CD8-positive, alpha-beta T cell (primary cell): ENCODE measurements at places on chromosomes 12 and 14.
A peak's percentile ranks its signal among the peaks of the same experiment; 100 is the strongest.

GRCh38 chr12:50188241-50188781 lies 21.1 kb upstream of the CERS5 start:
- no peak for DNase-seq

- no peak for DNase-seq
Observed at GRCh38 chr14:61749264-61749663, 13.0 kb upstream of the SNAPC1 start.

GRCh38 chr14:102726191-102726949 lies 50.9 kb upstream of the TRAF3 start:
- no peak for DNase-seq

- DNase-seq, result no peak
Observed at GRCh38 chr14:63562405-63562804, 19.2 kb upstream of the PPP2R5E start.

DNA sequence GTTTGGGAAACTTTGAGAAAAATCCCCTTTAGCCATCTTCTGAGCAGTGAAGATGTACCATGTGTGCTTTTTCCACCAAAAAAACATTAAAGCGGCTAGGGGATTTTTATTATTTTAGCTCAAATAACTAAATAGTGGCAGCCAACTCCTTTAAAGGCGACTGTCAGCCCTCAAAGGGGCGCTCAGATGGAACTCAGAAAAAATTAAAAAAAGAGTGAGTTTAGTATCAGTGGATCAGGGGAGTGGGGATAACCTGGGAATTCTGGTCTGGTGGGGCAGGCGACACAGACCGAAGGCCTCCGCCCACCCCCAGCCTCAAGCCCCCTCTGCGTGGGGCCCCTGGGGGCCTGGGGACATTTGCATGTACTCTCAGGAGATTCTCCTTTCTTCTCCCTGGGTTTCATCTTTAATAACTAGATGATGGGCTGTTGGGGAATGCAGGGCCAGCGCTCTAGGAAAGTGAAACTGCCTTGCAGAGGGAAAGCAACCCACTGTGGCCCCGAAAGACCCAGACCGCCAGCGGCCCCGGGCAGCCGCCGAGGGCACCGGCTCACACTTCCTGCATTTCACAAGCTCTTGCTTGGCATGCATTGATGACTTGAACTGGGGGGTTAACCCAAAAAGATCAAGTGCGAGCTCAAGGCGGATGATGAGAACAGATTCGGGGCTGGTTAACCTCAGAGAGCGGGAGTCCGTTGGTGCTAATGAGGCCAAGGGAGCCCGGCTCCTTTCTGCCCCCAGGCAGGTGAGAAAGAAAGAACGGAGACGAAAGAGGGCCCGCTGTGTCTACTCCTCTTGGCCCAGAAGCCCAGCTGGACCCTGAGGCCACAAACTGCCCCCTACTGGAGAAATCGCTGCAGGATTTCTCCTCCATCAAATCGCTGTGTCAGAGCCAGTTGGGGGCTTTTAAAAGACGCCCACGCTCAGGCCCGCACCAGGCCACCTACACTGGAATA lies 7.3 kb upstream of the BATF start:
- peak; percentile 49 for DNase-seq

- DNase-seq, result peak; percentile 53
Observed at GRCh38 chr14:68771631-68772030, 21.2 kb downstream of the ZFP36L1 start.

DNA sequence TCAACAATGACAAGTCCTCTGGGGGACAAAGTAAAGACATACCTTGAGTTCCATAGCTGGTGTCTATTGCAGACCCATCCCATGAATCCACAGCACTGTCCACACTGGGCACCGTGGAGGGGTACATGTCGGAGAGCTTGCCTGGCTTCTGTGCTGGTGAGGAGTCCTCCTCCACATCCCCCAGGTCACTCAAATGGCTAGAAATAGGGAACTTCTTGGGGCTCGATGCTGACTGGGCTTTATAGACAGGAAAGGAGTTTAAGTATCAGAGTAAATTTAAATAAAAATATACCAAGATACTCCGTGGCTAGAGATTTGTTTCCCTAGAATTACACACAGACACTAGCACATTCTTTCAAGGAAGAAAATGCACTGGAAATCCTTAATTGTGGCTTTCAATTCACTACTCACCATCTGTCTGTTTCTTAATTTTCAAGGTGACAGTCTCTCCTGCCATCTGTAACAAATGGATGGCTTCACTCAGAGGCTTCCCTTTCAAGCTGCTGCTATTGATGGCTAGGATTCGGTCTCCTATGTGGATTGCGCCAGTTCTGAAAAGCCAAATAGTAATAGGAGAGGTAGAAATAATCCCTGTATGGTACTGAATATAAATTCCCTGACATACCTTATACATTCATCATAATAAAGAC lies 90.1 kb downstream of the HELB start:
- no peak for DNase-seq

DNA sequence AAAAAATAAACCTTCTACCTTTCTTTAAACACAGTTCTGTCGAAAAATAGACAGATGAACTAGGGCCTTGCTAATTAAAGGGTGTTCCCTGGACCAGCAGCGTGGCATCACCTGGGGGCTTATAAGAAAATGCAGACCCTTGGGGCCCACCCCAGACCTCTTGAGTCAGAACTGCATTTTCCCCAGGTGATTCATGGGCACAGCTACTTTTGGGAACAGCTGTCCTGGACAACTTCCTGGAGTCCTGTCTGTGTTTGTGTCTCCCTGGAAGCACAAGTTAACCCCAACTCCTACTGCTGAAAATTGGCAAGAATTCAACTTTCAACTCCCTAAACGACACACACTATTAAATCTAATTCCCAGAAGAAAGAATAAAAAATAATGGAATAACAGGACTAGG lies 17.8 kb downstream of the FBLN5 start:
- no peak for DNase-seq

DNA sequence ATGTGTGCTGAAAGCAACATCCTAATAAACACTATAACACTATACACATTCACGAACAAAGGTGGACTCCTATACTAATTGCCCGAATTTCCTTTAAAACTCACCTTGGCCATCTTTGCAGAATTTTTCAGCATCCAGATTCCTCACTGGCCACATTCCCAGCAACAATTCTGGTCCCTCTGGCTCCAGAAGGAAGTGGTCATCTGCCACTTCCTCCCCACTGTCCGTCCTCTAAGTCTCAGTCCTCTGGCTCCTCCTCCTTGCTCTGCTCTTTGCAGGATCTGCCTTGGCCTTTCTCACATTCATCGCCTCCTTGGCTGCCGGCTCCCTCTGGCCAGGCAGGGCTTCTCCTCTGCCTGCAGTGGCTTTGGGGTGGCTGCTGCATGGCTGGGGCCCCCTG lies 426.0 kb downstream of the FUT8 start:
- no peak for DNase-seq

- no peak for DNase-seq
Observed at GRCh38 chr14:101216366-101217079, 313.0 kb upstream of the RTL1 start.

DNA sequence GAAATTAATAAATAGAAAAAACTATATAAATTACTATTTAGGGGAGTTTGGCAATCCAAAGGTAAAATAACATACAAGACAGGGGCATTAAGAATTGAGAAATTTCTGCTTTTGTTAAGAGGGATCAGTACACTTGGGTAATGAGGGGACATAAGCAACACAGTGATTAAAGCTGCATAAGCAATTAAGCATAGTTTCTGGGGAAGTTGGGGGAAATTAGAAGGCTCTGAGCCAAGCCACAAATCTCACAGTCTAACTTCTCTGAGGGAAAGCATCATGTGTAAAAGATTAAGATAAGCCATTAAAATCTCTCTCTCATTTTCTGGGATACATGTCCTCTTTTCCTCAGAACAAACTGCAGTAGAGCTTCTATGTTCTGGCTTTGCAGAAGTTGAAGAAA lies 533.9 kb upstream of the LRFN5 start:
- DNase-seq, result no peak

DNA sequence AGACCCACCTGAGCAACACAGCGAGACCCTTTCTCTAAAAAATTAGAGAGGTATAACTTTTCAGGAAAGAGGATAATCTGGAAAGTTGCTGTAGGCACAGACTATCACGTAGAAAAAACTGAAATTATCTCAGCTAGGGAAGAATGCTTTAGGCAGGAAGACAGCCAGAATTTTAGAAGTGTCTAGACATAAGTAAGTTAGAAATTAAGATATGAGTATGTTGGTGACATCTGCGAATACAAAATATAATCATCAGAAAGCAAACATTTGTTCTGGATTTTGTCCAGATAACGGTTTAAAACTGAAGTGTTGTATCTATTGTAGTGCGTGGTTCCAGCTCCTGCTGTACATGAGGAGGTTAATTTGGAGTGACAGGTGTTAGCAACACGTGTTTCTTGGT lies 123.2 kb downstream of the FBXL14 start:
- DNase-seq, result no peak

DNA sequence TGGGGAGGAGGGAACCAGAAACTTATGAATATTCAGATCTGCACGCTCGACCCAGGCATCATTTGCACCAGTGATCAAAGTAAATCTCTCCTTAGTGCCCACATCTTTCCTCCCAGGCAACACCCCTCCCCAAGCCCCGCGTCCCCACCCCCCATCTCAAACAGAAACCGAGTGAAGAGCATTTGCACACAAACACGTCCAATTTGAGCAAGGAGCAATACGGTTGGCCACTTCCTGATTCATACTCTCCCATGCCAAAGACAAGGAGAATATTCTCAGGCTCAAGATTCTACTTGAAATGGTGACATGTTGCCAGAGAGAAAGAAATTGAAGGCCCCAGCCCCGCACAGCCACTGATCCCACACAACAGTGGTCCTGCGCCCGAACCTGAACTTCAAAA lies 7.1 kb downstream of the FOXN3 start:
- DNase-seq, result no peak

GRCh38 chr12:110282300-110282860 lies 1.3 kb downstream of the ATP2A2 start:
- DNase-seq, result no peak

GRCh38 chr12:57519796-57520052 lies 590 bp downstream of the DDIT3 start:
- no peak for DNase-seq

DNA sequence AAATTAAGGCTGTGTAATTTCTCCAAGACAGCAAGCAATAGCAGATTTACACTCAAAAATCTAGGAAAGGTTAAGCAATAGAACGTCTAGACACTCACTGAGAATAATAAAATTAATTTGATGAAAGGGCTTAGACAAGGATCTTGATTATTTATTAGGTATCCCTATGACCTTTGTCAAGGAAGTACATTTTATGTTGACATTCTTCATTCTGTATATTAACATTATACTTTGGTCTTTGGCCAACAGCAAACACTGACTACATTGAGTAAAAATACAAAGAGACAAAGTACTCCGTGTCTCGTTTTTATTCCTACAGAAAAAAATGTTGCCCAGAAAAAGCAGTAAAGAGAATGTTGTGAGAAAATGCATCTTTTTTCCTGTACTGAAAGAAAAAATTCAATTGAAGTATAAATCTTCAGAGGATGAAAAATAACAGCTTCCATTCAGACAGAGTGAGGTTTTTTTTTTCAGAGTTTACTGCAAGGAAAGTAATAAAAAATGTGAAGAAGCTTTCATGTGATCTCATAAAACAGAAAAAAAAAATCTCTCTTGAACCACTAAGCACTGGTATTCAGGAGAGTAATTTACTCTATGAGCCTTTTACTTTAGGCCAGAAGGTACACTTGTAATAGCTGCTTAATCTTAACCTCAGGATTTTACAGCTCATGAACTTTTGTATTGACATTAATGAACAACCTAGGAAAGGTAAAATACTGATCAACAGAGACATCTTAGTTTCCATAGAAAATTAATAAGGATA lies 605.0 kb downstream of the FSCB start:
- no peak for DNase-seq

- DNase-seq, result no peak
Observed at GRCh38 chr12:120081641-120082040, 34.9 kb downstream of the RAB35 start.

GRCh38 chr12:51238037-51238509 lies 553 bp upstream of the DAZAP2 start:
- DNase-seq, result no peak

- no peak for DNase-seq
Observed at GRCh38 chr12:94768398-94769046, 118.2 kb upstream of the TMCC3 start.

- no peak for DNase-seq
Observed at GRCh38 chr14:62081012-62081612, 318.9 kb downstream of the SNAPC1 start.

DNA sequence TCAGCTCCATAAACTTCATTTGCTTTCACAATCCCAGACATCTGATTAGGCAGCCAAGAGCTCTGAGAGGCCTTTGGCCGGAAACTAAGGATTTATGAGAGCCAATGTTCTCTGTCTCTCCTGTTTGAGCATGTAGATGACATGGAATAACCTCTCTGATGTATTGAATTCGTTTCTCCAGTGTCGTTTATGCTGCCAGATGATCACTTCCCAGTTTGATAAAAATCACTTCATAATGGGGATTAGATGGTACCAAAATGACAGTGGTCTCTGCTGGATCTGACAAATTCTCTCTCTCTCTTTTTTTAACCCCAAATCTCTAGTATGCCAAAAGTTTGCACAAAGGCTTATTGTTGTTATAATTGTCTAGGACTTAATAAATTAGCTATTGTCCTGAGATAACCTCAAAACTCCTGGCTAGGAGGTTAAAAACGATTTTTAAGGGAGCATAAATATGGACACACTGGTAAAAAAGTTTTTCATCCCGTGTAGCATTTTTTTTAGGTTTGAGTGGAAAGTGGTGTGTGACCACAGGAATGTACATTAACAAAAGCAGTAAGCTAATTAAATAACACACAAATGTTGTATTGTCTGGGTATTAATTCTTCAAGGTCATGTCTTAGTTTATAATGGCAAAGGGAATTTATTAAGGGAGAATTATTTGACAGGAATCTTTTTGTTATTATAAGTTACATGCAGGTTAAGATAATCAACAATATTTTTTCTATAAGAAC lies 82.6 kb upstream of the USP44 start:
- DNase-seq, result no peak

- DNase-seq, result no peak
Observed at GRCh38 chr14:33682760-33683159, 268.1 kb downstream of the EGLN3 start.

DNA sequence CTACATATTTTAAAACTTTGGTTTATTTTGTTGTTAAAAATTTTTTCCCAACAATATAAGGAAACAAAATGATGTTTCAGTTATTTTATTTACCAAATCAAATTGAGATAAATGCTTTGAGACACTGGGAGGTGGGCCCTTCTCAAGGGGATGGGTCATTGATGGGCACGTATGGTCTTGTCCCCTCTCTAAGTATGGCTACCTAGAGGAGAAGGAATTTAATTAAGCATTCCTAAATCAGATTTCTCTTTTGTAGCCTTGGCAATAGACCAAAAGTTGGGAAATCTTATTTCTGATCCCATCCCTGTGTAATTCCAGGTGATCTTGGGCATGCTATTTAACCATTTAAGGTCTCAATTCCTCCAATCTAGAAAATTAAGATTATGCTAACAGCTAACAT lies 79.0 kb downstream of the SCN8A start:
- no peak for DNase-seq

- DNase-seq, result no peak
Observed at GRCh38 chr14:51614707-51615106, 37.0 kb upstream of the FRMD6 start.

- DNase-seq, result no peak
Observed at GRCh38 chr12:52033446-52034140, 17.6 kb upstream of the NR4A1 start.

- no peak for DNase-seq
Observed at GRCh38 chr14:92341791-92342190, 18.8 kb downstream of the SLC24A4 start.
